ENCODE measurements at places on chromosomes 5 and 9.

GRCh38 chr5:79762929-79763328, 73.3 kb downstream of the CMYA5 start:
- DNase-seq = no peak
- H3K27me3 ChIP-seq = peaks cover 8% of the 10 kb centered on the region
- no peaks in the 10 kb centered on the region for H3K4me1 ChIP-seq
- H3K27ac ChIP-seq = no peak overlapping the region
- no peaks in the 10 kb centered on the region for H3K36me3 ChIP-seq

DNA sequence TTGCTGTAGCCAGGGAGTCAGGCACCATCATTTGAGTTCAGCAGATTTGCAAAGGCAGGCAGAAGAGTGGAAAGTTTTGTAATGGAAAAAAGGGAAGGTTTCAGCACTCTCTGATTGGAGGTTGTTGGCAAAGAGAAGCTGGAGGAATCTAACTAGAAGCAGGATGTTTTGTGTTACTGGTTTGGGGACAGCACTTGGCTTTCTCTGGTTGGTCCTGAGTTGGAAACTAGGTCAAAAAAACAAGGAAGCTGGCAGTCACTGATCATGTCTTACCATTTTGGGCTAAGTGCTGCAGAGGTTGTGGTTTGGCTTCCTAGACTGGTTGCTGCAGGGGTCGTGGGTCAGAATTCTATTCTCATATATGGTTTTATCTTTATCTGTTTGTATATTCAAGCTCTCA, 189.8 kb downstream of the DRD1 start:
- H3K36me3 ChIP-seq = no peaks in the 10 kb centered on the region
- H3K4me1 ChIP-seq = no peaks in the 10 kb centered on the region
- no peaks in the 10 kb centered on the region for H3K27me3 ChIP-seq

- H3K4me3 ChIP-seq = no peak overlapping the region
- H3K27me3 ChIP-seq = no peaks in the 10 kb centered on the region
- no peak for DNase-seq
- H3K36me3 ChIP-seq = no peaks in the 10 kb centered on the region
- H3K4me1 ChIP-seq = no peaks in the 10 kb centered on the region
Measured at GRCh38 chr9:2709645-2710101, 7.6 kb upstream of the KCNV2 start.

GRCh38 chr5:132104556-132104955, 31.0 kb downstream of the CSF2 start:
- no peaks in the 10 kb centered on the region for H3K36me3 ChIP-seq
- H3K27ac ChIP-seq = no peak overlapping the region
- no peaks in the 10 kb centered on the region for H3K27me3 ChIP-seq
- H3K4me3 ChIP-seq = no peak overlapping the region

GRCh38 chr9:109455391-109455790, 42.7 kb downstream of the PTPN3 start:
- no peaks in the 10 kb centered on the region for H3K4me1 ChIP-seq
- H3K4me3 ChIP-seq = no peak overlapping the region
- no peaks in the 10 kb centered on the region for H3K36me3 ChIP-seq
- DNase-seq = no peak

DNA sequence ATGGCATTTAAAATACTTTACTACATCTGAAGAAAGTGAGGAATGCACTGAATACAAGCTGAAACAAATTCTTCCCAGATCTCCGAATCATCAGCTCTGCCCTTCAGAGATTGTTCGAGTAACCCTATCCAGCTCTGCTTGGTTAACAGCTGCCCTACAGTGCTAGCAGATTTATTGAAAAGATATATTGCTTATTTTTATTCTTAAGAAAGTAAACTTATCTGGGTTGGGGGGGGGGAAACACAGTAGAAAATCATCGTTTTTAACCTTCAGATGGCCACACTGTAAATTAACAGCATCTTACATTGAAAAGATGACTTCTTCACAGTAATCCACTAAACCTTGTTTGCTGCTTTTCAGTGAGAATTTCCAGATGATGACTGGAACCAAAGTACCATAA, 210.8 kb downstream of the NFIB start:
- H3K27ac ChIP-seq = no peak overlapping the region
- no peaks in the 10 kb centered on the region for H3K4me1 ChIP-seq
- H3K36me3 ChIP-seq = no peaks in the 10 kb centered on the region
- no peak for DNase-seq

Measured in naive B cell (primary cell).